ENCODE measurements at places on chromosomes 3 and 15.

DNA sequence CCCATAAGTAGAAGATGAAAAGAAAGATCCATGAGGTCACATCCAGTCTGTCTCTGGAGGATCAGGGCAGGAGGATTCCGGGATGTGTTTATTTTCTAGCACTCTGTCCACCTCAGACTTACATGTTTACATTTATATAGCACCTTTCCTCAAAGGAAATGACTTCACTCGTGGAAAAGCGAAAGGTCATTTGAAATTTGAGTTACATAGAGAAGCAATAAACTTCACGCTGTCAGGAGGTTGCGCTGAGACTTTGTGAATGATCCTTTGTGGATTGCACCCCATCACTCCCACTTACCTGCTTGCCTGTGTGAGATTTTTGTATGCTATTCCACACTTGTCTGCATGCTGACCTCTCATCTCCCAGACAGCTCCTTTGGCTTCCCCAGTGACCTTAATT lies 540.5 kb downstream of the AGBL1 start:
- no peak for DNase-seq

GRCh38 chr3:107392549-107393165 lies 15.4 kb downstream of the CCDC54 start:
- no peak for DNase-seq

GRCh38 chr3:152443212-152444023 lies 174.7 kb downstream of the MBNL1 start:
- DNase-seq = no peak

GRCh38 chr3:73576999-73577461 lies 47.7 kb downstream of the PDZRN3 start:
- no peak for DNase-seq

- no peak for DNase-seq
Observed at GRCh38 chr15:36080759-36081158, 498.7 kb upstream of the CDIN1 start.

- DNase-seq = no peak
Observed at GRCh38 chr3:107421170-107421792, 44.0 kb downstream of the CCDC54 start.

DNA sequence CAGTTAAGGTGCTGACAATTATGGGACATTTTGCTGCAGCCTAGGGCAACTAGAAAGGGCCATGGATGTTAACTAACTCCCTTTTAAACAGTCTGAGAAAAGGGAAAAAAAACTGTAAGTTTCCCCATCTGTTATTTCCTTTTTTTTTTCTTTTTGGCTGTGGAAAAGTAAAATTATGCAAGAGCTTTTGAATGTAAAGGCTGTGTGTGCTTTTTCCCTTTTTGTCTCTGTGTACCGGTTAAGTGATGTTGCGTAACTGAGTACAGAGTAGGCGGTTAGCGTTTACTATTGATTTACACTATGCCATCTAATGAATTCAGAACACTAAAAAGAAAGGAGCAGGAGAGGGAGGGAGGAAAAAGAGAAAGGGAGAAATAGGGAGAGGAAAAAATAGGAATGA lies 403.6 kb downstream of the TIGIT start:
- no peak for DNase-seq

DNA sequence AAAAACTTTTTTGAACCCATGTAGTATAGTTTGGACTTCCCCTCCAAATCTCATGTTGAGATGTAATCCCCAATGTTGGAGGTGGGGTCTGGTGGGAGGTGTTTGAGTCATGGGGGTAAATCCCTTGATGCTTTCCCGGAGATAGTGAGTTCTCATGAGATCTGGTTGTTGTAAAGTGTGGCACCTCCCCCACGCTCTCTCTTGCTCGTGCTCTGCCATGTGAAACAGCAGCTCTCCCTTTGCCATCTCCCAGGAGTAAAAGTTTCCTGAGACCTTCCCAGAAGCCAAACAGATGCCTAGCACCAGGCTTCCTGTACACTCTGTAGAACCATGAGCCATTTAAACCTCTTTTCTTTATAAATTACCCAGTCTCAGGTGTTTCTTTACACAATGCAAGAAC lies 16.0 kb upstream of the RNU6-1 start:
- DNase-seq = no peak

GRCh38 chr3:39234651-39235050 lies 42.3 kb upstream of the XIRP1 start:
- DNase-seq = no peak

- DNase-seq = no peak
Observed at GRCh38 chr15:85112997-85113396, 131.3 kb downstream of the PDE8A start.

GRCh38 chr3:164351131-164351530 lies 727.2 kb downstream of the SI start:
- DNase-seq = no peak

DNA sequence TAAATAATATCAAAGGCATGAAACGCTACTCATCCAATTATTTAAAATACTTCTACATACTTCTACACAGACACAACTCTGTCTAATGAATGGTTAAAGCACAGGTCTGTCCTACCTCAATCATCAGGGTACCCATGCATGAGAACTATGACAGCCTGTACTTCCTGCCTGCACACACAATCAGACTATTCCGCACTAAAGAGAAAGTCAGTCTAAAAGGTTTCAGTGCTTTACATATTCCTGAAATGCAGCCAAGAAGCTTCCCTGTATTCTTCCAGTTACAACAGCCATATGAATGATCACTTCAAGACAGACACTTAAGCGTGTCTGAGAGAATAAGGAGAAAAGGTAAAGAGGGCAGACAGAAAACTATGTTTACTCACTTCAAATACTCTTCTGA lies 58.8 kb downstream of the TUBGCP4 start:
- DNase-seq = no peak

GRCh38 chr3:53376679-53377078 lies 29.3 kb upstream of the DCP1A start:
- DNase-seq = no peak

- DNase-seq = no peak
Observed at GRCh38 chr3:17932136-17932771, 189.8 kb upstream of the TBC1D5 start.

DNA sequence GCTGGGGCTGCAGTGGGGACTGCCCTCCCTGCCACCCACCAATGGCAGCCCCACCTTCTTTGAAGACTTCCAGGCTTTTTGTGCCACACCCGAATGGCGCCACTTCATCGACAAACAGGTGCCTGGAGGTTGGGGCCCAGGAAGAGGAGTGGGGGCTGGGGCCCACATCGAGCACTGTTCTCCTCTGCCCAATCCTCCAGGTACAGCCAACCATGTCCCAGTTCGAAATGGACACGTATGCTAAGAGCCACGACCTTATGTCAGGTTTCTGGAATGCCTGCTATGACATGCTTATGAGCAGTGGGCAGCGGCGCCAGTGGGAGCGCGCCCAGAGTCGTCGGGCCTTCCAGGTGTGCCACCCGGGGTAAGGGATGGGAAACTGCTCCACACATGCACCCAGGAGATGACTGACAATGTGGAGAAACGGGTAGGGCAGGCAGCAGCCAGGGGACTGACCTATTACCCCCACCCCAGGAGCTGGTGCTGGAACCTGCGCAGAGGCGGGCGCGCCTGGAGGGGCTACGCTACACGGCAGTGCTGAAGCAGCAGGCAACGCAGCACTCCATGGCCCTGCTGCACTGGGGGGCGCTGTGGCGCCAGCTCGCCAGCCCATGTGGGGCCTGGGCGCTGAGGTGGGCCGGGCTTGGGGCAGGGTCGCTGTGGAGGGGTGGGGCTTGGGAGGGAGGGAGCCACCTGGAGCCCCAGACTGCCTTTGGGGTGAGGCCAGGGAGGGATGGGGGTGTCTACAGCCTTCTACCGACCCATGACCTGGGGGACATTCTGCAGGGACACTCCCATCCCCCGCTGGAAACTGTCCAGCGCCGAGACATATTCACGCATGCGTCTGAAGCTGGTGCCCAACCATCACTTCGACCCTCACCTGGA lies 22.9 kb downstream of the NBEAL2 start:
- peak; percentile 7 for DNase-seq

DNA sequence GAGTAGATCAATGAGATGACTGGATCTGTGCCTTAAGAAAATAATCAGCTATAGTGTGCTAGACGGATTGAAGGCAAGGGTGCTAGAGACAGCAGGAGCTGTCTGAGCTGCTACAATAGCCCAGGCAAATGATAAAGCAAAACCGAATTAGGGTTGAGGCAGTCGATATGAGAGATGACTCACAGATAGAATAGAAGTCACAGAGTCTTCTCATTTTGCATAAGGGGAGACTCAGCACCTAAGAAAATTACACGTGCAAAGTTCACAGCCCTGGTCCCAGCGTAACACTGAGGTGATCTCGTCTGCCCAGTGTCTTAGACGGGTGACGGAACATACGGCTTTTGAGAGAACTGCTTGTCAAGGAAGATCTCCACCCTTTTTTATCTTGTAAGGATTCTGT lies 11.6 kb downstream of the LPP start:
- peak; percentile 28 for DNase-seq

GRCh38 chr3:125374501-125374995 lies 577 bp downstream of the ZNF148 start:
- DNase-seq = peak; percentile 45

DNA sequence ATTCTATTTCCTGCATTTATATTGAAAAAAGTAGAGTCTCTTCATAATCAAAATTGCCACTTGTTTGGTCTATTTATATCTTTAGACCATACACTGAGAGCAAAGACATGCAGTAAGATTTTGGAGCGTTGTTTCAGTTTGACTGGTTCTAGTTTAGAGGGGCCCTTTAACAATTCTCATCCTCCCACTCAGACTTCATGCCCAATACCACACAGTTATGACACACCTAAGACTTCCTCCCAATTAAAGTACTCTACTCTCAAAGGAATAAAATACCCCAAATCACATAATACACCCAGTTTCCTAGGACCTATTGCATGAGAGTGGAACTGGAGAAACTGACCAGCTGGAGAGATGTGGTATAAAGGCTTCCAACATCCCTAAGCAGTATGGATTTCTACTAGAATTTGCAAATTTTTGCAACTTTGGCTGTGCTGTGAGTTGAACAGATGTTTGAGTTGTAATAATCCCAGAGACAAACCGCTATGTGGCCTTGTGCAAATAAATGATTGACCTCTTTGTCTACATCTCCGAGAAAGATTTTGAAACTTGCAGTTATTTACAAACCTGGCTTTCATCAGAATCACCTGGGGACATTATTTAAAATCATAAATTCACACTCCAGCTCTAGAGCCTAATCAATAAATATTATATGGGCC lies 170.0 kb upstream of the ROBO2 start:
- no peak for DNase-seq

Measured in activated naive CD4-positive, alpha-beta T cell treated with anti-CD3 and anti-CD28 coated beads, Interleukin-2, amount 50 U/mL, for 16 hours (primary cell).